NCI-H226 (cell line): ENCODE measurements at places on chromosomes 4 and X.

DNA sequence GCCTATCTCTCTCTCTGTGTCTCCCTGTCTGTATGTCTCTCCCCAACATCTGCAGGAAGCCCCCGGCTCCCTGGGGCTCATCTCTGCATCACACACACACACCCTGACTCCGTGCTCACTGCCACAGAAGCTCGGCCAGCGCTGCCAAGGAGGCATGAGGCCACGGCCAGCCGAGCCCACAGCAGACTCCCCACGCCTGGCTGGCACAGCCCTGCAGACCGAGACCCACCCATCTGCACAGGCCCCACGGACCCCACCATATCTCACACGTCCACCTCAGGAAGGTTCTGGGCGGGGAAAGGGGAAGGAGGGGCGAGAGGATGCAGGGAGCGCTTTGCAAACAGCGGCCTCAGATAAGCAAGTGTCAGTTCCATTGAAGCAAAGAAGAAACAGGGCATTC lies 28.5 kb upstream of the SLC25A6 start:
- DNase-seq, result no peak

DNA sequence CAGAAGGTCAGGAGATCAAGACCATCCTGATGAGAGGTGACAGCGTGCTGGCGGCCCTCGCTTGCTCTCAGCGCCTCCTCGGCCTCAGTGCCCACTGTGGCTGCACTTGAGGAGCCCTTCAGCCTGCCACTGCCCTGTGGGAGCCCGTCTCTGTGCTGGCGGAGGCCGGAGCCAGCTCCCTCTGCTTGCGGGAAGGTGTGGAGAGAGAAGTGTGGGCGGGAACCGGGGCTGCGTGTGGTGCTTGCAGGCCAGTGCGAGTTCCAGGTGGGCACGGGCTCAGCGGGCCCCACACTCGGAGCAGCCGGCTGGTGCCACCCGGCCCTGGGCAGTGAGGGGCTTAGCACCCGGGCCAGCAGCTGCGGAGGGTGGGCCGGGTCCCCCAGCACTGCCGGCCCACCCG lies 286.9 kb downstream of the RAPGEF2 start:
- no peak for DNase-seq

DNA sequence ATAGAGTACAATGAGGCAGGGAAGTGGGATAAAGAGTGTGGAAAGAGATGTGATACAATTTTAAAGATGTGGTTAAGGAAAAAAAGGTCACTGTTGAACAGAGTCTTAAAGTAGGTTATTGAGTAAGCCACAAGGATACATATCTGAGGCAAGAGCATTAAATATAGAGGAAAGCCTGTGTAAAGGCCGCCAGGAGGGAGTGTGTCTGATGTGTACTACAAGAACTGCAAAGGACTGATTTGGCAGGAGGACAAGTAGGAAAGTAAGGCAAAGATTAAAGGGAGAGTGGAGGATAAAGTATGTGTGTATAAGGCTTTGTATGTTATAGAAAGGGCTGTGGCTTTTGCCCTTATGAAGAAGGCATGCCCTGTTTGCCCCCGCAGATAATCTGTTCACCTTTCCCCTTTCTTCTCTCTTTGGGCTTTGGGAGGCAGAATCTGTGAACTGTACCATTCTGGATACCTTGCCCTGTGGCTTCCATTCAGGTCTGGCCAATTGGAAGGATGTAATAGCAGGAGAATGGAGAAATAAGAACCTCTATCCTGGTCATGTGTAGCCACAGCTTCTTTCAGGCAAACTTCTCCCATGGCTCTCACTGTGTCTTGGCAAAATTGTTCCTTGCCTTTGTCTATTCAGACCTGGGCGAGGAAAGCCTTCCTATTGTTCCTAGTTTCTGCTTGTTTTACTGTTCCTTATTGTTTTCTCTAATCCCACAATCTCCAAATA lies 68.9 kb upstream of the FAM47B start:
- DNase-seq, result no peak

- peak; percentile 12 for DNase-seq
These were observed 648.8 kb downstream of the IQCM start for GRCh38 chr4:149166876-149167275.

GRCh38 chr4:109978704-109979454 lies 66.2 kb downstream of the EGF start:
- no peak for DNase-seq

DNA sequence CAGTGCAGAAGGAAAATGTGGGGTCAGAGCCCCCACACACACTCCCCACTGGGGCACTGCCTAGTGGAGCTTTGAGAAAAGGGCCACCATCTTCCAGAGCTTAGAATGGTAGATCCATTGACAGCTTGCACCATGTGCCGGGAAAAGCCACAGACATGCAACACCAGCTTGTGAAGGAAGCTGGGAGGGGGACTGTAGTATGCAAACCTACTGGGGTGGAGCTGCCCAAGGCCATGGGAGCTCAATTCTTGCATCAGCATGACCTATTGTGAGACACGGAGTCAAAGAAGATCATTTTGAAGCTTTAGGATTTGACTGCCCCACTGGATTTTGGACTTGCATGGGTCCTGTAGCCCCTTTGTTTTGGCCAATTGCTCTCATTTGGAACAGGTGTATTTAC lies 142.8 kb upstream of the ARHGEF9 start:
- no peak for DNase-seq

- peak; percentile 20 for DNase-seq
These were observed 21.7 kb upstream of the FAM156A start for GRCh38 chrX:52979993-52980392.

- no peak for DNase-seq
These were observed 74.8 kb downstream of the FREM3 start for GRCh38 chr4:143625632-143626031.

- DNase-seq, result no peak
These were observed 12.0 kb downstream of the FTSJ1 start for GRCh38 chrX:48488034-48488433.

GRCh38 chr4:88320780-88321373 lies 36.5 kb upstream of the PPM1K start:
- peak; percentile 32 for DNase-seq
